ENCODE measurements at places on chromosomes 11 and 22. TPM values are rescaled to one million over a fixed set of nuclear protein-coding genes. Genes with fewer than 3 reads are reported as not detected.

Gene MMP12
- 0.76 TPM for total RNA-seq

Gene PITPNM1
- total RNA-seq, result 31.2 TPM

Gene SEC14L2
- total RNA-seq, result 54.6 TPM

Gene UBASH3B
- total RNA-seq, result 17.7 TPM

Gene IPO7
- 101 TPM for total RNA-seq

Gene DAGLA
- 2.3 TPM for total RNA-seq
